ENCODE measurements at places on chromosomes 7 and 10.

DNA sequence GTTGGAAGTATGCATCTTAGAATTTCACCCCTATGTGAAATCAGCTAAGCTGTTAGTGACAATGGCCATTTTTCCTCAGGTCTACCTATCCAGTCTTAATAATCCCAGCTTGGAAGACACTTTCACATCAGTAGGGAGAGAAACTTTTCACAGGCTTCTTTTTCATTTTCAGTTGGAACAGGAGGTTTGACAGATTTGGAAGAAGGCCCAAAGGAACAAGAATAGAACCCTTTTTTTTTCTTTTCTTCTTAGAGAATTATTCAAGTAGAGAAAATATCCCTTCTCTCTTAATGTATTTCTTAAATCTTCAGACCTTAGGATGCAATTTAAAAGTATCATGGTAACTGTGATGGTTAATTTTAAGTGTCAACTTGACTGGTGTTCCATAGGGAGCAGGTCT lies 410.5 kb upstream of the C7orf33 start:
- no peak for DNase-seq

GRCh38 chr7:38223306-38223705 lies 45.3 kb downstream of the STARD3NL start:
- DNase-seq: no peak

DNA sequence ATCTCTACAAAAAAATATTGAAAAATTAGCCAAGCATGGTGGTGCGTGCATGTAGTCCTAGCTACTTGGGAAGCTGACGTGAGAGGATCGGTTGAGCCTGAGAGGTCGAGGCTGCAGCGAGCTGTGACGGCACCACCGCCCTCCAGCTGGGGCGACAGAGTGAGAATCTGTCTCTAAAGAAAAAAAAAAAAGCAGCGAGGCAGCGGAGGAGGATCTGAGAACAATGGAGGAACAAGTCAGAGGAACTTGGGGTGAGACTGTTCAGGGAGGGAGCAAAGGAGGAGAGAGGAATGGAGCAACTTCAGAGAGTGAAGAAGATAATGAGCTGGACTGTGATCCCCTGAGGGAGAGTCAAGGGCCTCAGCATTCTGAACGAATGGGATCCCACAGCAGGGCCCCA lies 85.4 kb downstream of the MKX start:
- DNase-seq: no peak

GRCh38 chr7:71507680-71508602 lies 376.0 kb downstream of the GALNT17 start:
- DNase-seq: no peak

DNA sequence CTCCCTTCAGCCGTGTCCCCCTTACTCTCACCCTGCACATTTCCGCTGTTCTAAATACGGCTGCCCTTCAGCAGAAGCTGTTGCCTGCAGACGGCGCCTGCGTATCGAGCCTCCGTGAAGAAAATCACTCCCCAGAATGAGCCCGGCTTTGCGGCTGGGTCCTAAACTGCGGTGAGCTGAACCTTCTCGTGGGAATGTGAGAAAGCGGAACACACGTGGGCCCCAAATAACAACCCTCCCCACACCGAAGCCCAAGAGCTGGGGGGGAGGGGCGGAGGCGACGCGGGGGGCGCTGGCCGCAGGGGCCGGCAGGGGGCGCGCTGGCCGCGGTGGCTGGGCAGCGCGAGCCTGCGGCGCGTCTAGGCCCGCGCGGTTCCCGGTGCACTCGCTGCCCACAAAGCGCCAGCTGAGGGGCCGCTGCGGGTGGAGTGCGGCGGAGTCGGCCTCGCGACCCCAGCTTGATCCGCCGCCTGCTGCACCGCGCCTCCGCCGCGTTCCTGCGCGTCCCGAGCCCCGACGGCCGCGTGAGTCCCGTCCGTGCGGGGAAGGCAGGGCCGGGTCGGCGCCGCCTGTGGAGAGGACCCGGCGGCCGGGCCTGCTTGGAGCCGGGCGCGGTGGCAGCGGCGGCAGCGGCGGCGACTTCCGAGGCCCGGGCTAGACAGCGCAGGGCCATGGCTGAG lies at the start of gene ZNF398:
Gene ZNF398, plus strand, starts transcription at position 382 of the 680 bp plus-strand sequence. Its CDS starts 290 bp downstream, at position 672.
- DNase-seq: peak; percentile 71

DNA sequence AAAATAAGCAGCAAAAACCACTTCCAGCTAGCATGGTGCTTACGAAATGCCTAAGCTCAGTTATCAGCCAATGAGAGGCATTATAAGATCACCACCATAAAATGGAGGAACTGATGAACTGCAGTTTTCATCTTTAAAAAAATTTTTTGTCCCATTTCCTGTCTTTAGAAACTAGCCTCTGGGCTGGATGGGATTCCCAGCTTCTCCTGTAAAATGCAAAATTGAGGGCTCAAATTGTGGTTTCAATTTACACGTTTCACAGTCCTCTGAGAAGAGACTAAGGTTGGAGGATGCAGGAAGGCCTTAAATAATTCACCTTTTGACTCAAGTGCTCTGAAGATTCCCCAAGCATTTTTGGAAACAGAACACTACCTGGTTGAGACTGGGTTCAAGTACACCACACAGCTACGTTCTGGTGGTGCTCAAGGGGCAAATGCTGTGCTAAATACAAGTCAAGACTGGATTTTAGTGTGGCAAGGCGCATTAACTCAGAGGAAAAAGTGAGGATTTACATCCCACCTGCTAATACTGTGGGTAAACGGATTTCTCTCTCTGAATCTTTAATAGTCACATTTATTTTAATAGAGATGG lies 951 bp downstream of the ZNF25 start:
- DNase-seq: no peak

DNA sequence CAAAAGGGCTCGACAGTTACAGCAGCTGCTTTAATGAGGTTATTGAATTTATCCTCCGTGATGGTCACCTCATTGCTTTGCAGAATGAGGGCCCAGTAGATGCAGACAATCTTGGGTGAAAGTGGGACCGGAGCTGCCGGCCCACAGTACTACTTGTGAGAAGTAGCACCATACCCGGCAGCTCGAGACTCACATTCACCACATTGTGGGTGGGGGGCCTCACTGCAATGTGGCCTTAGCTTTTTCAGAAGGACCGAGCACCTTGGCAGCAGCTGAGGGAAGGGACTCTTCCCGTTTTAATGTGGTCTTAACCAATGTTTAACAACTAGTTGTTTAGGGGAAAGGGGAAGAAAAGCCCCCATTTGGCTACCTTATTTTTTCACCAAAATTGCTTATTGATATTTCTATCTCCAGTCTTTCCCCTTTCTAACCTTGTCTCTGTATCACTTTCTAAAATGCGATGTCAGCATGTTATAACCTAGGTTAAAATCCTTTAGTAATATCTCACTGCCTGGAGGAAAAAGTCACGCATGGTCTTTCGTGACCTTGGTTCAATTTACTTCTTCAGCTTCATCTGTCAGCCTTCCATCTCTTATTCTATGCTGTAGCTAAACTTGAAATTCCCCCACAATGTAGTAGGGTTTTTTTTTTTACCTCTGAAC lies 87.4 kb upstream of the PHYHIPL start:
- DNase-seq: no peak

GRCh38 chr10:32390193-32390592 lies 43.2 kb upstream of the EPC1 start:
- DNase-seq: no peak

- no peak for DNase-seq
Measured at GRCh38 chr10:114010316-114010715, 33.4 kb upstream of the ADRB1 start.

GRCh38 chr7:33261585-33261984 lies 132.2 kb downstream of the BBS9 start:
- no peak for DNase-seq

- DNase-seq: no peak
Measured at GRCh38 chr7:15782656-15783055, 96.2 kb upstream of the MEOX2 start.

- DNase-seq: peak; percentile 44
Measured at GRCh38 chr7:30771174-30771879, at the start of gene MINDY4. MINDY4 (plus strand) TSS chr7:30771417; CDS start chr7:30771494, 77 bp downstream.

DNA sequence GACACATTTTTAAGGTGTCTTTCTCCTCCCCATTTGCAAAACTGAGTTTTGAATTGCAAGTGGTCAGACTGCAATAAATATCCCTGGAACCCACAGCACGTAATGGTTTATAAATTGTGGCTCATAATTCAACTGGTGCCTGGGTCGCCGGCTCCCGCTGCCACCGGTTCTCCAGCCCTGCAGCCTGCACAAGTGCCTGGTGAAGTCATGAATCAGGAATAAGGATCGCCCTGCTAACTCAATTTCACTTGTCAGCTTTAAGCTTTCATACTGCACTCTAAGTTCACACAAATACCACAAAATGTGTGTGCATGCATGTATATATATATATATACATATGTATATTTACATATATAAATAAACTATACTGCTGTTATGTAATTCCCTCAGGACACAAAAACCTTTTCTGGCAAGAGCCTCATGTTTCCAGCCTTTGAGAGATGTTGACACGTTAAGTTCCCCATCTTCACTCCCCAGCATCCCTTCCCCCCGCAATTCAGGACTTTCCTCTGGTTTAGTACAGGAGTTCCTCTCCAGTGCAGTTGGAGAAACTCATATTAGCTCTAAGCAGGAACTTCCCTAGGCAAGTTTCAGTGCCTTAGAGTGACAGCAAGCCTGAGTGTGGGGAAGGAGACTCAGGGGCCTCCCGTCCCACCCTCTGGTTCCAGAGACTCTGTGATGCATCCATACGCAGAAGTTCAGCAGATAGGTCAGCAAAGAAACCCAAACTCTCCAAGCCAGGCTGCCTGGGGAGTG lies 129.2 kb upstream of the UNC5B start:
- DNase-seq: no peak

DNA sequence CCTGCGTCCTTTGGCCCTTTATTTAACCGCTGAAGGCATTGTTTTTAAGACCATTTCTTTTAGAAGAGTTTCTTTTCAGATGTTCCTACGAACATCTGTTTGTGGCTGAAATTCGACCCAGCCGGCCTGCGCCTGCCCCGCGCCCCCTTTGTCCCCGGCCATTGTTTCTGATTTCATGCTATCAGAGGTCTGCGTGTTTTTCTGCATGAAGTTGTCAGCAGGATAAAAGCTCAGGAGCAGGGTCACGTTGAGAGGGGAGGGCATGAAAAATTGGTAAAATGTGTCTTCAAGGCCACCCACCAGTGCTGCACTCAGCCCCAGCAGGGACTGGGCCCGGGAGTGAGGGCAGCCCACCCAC lies 43.1 kb downstream of the NKX6-2 start:
- DNase-seq: no peak

DNA sequence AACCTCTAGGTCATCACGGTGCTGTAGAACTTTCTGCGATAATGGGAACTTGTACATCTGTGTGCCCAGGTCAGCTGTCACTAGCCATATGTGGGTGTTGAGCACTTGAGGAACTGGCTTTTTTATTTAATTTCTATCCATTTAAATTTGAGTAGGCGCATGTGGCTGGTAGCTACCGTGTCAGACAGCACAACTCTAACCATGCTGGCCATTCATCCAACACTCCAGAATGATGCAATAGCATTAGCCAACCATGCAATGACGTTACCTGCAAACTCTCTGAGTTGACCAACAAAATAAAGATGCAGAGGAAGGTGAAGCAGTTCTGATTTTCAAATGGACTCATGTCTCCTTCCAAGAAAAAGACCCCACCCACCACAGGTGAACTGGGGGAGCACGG lies 24.4 kb upstream of the CHST15 start:
- no peak for DNase-seq

DNA sequence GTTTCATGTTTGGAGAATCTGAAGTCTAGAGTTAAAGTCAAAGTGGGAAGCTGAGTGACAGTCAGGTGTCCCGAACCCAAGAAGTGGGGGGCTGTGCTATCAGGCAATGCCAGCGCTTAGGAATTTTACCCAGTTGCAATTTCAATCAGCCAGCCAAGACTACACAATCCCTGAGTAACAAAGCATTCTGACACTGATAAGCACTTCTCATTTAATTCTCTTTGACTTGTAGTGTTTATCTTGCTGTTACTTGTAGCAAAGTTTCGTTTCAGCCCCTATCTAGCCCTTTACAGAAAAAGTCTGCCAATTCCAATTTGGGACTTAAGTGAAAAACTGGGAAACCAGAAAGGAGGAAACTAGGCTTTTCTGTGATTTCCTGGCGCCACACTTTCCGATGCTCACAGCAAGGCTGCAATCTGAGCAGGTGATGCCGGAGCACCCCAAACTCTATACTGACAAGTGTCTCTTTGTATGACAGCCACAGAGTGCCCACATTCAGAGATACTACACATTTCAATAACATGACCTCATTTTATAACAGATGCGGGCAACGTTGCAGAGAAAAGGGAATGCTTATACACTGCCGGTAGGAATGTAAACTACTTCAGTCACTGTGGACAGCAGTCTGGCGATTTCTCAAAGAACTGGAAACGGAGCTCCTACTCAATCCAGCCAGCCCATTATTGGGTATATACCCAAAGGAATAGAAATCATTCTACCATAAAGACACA lies 61.0 kb downstream of the ITIH5 start:
- DNase-seq: no peak

- DNase-seq: no peak
Measured at GRCh38 chr10:130188195-130189175, 52.3 kb downstream of the GLRX3 start.

DNA sequence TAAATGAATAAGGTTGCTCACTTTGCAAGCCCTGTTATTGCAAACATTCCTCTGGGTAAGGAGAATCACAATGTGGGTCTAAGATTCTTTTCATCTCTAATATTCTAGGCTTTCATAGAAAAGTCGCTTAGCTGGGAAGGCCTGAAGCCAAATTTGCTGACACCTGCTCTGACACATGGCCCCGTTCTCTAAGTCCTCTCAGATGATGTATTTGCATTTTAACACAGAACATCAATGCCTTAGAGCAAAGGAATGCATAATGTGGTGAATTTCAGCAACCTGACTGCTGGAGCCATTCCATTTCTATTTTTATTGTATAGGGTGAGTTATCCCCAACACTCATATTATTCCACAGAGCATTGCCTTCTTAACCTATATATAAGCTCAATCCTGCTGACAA lies 682.1 kb upstream of the NRP1 start:
- no peak for DNase-seq

- no peak for DNase-seq
Measured at GRCh38 chr7:71697400-71697799, 565.5 kb downstream of the GALNT17 start.

DNA sequence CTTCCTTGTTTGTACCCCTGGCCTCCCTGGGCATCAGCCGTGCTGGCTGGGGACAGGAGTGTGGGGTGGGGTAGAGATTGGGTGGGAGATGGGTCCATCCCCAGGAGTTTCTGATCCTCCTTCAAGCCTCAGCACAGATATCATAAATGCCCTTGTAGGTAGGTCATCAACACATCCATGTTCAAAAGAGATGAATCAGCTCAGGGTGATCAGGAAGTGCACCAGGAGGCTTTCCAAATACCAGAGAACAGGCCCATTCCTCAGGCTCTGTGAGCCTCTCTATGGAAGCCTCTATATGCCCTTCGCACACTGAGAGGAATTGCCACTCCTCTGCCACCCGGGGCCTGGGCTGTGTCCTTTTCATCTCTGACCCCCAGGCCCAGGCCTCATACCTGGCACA lies 31.9 kb upstream of the ADCYAP1R1 start:
- DNase-seq: no peak

DNA sequence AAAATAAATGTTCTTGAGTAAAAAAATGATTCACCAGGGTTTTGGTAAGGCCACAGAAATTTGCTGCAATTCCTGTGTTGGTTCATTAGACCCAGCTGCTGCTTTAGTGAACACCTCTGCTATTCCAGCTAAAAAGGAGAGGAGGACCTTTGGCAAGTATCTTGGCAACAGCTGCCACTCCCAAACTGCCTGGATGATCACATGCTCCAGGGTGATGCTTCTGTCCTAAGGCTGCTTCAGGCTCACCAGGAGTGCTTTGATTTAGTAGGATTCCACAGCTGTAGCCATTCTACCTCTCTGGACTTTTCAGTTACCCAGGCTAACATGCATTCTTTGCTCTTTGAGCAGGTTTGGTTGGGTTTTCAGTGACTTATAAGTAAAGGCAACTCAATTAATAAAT lies 82.6 kb upstream of the NPVF start:
- no peak for DNase-seq

Data from stimulated activated CD4-positive, alpha-beta T cell treated with anti-CD3 and anti-CD28 coated beads, TNF-alpha, amount 100 ng/mL, for 24 hours (primary cell).